Stimulated activated CD4-positive, alpha-beta T cell treated with anti-CD3 and anti-CD28 coated beads, Interleukin-2, amount 100 ng/mL, for 48 hours (primary cell): ENCODE measurements at places on chromosomes 16 and 17.

DNA sequence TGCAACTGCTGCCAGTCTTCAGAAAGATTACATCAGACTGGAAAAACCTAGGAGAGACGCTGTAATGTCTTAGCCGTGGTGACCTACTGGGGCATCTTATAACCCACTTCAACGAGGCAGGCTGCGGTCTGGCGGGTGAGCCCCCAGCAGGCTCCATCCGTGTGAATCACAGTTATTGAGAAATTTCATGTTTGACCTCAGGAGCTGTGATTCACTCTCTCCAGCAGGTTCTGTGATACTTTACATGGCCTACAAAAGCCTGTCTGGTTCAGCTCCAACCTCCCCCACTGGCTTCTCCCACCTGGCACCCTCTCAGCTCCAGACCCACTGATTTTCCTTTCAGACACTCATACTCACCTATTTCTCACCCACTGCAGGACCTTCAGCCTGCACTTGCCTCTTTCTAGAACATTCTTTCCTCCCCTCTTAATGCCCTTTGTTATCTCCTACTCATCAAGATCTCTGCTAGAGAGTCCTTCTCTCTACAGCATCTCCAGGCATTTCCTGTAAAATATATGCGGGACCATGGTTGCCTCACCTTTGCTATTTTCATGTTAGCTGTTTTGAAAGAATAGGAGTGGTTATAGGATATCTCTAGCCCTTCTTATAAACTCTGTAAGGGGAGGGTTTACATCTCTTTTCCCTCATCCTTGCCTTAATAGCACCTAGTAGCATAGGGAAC lies 227.9 kb downstream of the MAF start:
- peak; percentile 11 for DNase-seq

DNA sequence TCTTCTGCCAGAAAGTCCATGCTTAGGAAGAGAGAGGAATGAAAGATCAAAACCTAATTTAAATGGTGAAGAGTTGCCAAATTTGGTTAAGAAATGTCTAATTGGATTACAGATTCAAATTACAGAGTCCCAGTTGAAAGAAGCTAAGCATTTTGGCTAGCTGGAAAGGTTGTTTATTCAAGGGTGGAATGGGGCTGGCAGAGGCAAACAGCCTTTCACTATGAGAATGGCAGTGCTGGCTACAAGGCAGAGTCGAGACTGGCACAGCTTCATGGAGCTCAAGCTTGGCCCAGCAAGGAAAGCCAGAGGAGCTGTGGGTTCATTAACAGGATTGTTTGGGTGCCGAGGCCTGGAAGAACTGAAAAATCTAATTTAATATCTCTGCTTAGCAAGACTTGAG lies 13.6 kb downstream of the MAP3K3 start:
- no peak for DNase-seq

GRCh38 chr17:75225016-75225415 lies 19.5 kb downstream of the NUP85 start:
- no peak for DNase-seq

- no peak for DNase-seq
Observed at GRCh38 chr17:55172612-55173011, 92.1 kb upstream of the HLF start.

GRCh38 chr17:7502987-7503386 lies 18.8 kb downstream of the POLR2A start:
- DNase-seq = no peak

GRCh38 chr17:33120103-33120502 lies 128.5 kb downstream of the SPACA3 start:
- DNase-seq = no peak

DNA sequence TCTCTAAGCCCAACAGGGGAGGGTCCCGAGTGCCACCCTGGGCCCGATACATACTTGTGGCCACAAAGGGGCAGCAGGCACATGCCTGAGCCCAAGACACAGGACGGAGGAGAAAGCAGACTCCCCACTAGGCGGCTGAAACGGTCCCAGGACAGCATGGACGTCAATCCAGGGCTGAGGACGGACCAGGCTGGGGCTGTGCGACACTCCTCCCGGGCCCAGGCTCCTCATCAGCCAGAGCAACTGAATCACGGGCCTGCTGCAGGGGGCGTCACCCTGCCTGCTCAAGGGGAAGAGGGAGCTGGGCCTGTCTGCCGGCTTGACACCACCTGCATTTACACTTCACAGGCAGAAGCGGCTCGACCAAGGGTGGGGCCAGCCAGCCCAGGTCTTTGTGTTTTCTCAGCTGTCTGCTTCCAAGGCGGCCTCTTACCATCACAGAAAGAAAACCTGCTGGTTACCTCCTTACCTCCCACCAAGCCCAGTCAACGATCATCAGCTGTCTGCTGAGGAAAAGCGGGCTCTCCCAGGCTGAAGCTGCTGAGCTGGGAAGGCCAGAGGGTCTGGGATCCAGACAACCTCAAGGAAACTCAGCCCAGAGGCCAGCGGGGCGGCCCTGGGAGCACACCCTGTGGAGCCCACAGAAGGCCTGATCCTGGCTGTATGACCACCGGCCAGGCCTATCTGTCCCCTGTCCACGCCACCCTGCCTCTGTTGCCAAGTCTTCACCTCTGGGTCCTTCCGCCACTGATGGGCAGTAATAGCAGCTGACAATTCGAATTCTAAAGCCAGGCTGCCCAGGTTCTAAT lies 26.4 kb downstream of the KIFC3 start:
- no peak for DNase-seq

GRCh38 chr16:57480754-57481230 lies 5.5 kb downstream of the DOK4 start:
- DNase-seq = no peak

GRCh38 chr16:59878999-59879398 lies 1144.9 kb upstream of the GOT2 start:
- no peak for DNase-seq

GRCh38 chr16:22425036-22425801 lies 50.8 kb upstream of the CDR2 start:
- no peak for DNase-seq

- DNase-seq = no peak
Observed at GRCh38 chr16:82088483-82088882, 53.4 kb downstream of the HSD17B2 start.

DNA sequence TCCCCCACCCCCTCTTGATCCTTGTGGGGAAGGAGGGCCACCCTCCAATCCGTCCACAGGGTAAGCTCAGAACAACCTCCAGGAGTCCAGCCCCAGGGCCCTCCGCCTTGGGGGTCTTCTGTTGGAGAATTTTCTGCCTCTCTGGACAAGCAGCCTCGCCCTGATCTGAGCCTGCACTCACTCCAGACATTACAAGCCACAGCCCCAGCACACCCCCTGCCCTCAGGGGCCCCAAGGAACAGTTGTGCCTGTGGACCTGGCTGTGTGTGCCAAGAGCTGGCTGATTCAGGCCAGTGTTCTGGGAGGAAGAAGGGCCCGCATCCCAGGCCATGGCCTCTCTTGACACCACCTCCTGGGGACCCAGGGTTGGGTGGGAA lies 477 bp upstream of the ARHGAP27 start:
- no peak for DNase-seq

- no peak for DNase-seq
Observed at GRCh38 chr16:7449306-7449705, 116.7 kb downstream of the RBFOX1 start.

DNA sequence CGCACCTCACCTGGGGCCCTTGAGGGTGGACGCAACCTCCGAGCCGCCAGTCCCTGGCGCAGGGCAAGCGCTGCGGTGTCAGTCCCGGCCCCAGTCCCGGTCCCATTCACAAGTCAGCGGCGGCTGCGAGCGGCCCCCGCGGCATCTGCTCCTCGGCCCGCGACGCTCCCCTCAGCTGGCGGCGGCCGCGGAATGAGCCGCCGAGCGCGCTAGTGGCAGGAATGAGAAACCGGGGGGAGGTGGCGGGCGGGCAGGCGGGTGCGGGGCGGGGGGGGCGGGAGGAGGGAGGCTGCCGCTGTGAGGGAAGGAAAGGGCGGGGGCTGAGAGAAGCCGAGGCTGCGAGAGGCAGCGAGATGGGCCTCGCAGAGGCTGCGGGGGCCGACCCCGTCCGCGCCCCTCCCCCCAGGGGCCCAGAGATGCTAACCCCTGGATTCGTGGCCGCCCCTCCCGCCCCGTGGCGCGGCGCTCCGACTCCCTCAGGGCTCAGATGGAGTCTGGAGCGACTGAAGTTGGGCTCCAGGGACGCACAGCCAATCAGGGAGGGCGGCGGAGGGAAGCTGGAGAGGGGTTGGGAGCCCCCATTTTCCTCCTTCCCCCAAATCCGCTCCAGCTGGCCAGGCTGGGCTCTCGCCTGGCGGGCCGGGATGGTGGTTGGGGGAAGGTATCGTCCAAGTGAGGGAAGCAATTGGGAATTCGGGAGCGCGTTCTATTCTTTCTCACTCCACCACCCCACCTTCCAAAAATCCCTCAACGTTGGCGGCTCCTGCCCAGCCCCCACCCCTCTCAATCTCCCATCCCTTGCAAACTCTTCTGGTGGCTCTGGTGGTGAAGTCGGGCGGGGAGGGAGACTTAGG lies at the start of gene CDH11:
TSS of gene CDH11 (minus strand) at position 194 of the 854 bp plus-strand sequence. CDS start 117,194 bp downstream, outside the sequence.
- DNase-seq = no peak

DNA sequence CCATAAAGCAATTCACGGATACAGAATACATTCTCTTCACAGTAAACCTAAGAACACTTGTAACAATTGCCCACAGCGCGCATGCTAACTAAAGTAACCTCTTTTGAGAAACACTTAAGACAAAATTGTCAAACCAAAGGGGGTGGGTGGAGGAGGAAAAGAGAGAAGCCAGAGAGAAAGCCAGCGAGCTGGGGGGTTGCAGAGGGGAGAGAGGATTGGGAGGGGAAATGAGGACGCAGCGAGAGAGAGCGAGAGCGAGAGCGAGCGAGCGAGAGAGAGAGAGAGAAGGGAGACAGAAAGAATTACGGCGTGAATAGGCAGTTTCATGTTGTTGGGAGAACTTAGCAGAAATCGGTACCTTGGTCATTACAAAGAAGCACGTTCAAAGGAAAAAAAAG lies 1.6 kb upstream of the HOXB7 start:
- no peak for DNase-seq

- no peak for DNase-seq
Observed at GRCh38 chr17:13266606-13267005, 248.8 kb upstream of the ELAC2 start.

GRCh38 chr16:79400462-79401149 lies 199.9 kb downstream of the MAF start:
- DNase-seq = no peak
